ENCODE measurements at places on chromosomes 16 and 17.
A peak's percentile ranks its signal among the peaks of the same experiment; 100 is the strongest.

GRCh38 chr16:12879812-12880211 lies 21.6 kb upstream of the SHISA9 start:
- DNase-seq, result no peak

DNA sequence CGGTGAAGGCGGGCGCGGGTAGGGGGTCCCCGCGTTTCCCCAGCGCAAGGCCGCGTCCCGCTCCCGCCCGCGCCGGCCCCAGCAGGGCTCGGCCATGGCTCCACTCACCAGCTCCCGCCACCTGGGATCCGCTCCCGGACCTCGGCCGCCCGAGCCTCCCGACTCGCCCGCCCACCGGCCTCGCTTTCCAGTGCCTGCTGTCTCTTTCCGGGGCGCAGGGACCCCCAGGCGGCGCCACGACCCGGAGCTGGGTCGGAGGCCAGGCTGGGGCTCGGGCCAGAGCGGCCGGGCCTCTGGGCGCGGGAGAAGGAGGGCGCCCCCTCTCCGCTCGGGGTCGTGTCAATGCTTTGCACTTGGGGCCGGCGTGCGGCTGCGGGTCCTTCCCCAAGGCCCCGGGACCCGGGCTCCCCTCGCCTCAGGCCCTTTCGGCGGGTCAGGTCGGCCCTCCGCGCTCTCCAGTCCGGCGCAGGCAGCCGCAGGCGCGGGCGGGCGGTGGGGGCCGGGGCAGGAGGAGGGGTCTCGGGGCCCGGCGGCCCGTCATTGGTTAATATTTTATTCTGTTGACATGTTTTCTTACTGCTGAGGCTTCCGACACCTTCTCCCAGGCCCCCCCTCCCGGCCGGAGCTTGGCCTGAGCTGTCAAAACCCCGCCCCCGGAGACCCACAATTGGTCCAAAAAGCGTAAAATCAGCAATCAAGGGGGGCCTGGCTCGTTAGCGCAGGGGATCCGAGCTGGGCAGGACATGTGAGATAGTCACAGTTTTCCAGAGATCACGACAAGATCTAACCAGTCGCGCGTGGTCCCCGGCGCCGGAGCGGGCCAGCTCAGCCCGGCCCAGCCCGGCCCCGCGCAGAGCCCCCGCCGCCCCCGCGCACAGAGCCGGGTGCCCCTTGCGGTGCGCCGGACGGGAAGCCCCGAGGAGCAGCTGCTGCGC lies at the start of gene TBX2:
TBX2 (plus strand) TSS at position 713 of the 935 bp plus-strand sequence. CDS start 334 bp downstream, outside the sequence.
- DNase-seq, result no peak

DNA sequence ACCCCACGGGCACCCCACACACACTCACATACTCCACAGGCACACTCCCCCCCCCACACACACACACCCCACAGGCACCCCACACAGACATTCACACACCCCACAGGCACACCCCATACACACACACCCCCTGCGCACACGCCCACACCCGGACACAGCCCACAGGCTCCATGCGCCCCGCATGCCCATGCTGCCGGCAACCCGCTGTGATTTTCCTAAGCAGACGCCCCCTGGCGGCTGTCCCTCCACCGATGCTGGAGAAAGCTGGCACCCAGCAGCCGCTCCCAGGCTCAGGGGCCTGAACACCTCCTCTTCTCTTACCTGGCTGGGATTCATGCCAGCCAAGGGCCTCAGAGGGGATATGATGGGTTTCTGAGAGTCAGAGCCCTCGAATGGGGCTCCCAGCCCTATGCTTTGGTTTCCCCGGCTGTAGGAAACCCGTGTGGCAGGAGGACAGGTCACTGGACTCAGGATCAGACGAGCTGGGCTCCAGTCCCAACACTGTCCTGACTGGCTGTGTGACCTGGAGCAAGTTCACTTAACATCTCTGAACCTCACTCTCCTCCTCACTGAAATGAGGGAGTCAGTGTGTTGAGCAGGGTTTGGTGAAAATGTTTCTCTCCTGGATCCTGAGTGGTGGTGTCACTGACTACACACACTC lies 19.6 kb upstream of the TNFRSF13B start:
- DNase-seq, result peak; percentile 81

GRCh38 chr16:49282690-49283375 lies 1.2 kb upstream of the CBLN1 start:
- no peak for DNase-seq

DNA sequence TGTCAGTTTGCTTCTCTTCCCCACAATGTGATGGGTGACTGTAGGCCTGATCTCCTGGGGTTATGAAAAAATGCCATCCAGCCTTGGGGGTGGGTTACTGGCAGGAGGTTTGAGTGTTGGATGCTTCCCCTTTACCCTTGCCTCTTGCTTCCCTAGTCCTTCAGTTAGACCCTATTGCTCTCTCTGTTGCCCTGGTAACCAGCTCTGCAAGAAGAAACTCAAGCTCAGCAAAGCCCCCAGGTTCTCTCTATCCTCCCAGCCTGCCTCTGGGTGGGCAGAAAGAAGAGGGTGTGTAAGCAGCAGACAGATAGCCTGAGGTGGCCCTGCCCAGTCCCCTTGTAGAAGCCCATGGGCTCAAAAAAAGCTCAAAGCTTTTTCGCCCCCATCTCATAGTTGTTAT lies 2.8 kb upstream of the RAPGEFL1 start:
- DNase-seq, result no peak

DNA sequence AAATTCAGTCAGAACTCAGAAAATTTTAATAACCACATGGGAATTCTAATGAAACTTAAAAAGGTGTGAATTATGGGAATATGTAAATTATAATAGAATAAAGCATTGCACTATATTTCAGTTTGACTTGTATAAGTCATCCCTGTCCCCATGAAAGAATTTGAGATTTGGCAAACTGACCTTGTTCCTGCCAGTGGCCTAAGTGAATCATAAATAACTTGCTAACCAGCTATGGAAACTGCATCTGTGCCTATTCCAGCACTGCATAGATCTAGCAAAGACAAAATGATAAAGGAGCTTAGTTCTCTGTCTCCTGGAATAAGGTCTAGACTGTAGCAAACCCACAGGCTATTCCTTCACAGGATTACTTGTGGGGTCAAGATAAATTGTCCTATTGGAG lies 106.8 kb upstream of the NOG start:
- no peak for DNase-seq

DNA sequence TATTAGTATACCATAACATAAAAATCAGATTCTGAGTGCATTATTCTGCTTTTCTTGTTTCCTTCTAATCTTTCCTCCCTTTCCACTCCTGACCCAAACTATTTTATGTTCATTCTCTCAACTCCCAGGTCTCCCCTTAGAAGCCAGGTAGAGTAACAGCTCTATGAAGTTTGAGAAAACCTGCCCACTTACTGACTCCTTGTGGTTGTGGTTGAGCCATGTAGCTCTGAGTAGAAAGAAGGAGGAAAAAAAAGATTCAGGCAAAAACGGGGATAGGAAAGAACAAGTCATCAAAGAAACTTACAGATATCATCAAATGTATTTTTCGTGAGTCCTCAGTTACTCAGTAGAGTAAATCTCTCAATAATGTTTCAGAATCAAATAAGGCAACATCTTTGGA lies 216.7 kb downstream of the PMP22 start:
- DNase-seq, result no peak
